ENCODE measurements at places on chromosomes 5 and 9. TPM values are rescaled to one million over a fixed set of nuclear protein-coding genes. Genes with fewer than 3 reads are reported as not detected.

The QRFP gene
- not detected for total RNA-seq

The SLC6A3 gene
- not detected for total RNA-seq

The SECISBP2 gene
- total RNA-seq, result 36.5 TPM

The NACC2 gene
- 8.4 TPM for total RNA-seq

The EGFL7 gene
- total RNA-seq, result 0.70 TPM

The CCDC152 gene
- 13.9 TPM for total RNA-seq

The MEGF10 gene
- total RNA-seq, result not detected

The PTGDS gene
- not detected for total RNA-seq

Measured in activated CD8-positive, alpha-beta memory T cell treated with anti-CD3 and anti-CD28 coated beads for 36 hours (primary cell).